ENCODE measurements at places on chromosomes 12 and 14.

- no peak for DNase-seq
These were observed 2.0 kb downstream of the AMHR2 start for GRCh38 chr12:53425515-53426150.

DNA sequence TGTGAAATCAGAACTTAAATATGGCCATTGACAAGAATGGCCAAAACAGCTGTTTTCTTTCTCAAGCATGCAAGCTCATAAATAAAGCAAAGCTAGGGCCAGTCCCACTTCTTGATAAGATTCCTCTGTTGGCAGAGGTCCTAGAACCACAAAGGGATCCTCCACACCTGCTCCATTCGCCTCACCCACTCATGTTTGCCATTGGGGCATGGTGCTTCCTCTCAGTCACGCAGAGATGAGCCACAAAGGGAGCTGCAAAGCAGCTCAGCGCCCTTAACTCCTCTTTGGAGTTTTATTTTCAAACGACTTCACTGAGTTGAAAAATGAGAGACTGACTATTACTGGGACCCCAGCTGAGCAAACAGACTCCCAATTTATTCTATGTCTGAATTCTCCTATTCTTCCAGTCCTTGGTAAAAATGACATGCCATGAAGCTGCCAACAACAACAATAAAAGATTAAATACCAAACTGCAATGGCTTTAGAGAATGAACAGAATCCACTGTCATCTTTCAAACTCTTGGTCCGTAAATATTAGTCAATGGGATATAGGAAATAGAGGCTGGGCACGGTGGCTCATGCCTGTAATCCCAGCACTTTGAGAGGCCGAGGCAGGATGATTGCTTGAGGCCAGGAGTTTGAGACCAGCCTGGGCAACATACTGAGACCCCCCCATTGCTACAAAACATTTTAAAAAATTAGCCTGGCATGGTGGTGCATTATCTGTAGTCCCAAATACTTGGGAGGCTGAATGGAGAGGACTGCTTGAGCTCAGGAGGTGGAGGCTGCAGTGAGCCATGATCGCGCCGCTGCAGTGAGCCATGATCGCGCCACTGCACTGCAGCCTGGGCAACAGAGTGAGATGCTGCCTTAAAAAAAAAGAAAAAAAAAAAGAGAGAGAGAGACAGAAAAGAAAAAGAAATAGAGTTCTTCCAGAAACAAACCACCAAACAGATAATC is 16.4 kb downstream of the MANSC1 start:
- DNase-seq: no peak

DNA sequence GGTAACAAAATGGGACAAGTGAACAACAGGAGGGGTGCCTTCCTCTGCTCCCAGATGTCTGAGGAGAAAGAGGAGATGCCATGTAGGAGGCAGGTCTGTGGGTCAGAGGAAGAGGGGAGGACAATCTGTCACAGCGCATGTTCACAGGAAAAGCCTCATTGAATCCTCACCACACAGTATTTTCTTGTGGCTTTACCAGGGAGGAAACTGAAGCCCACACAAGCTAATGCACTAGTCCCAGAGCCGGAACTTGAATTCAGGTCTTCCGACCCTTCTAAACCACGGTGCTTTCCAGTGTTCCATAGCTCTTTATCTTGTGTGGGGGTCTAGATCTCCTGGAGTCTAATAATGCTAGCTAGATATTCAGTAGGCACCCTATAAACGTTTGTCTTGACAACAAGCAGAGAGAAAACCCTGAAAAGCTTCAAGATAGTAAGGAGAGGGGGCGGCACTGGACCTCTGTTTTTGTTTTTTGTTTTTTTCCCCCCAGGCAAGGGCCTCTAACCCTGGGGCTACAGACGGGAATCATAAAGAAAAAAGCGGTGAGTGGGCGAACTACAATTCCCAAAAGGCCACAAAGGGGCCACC is 371 bp upstream of the SHMT2 start:
- no peak for DNase-seq

GRCh38 chr12:79659961-79660431 is 30.8 kb downstream of the PAWR start:
- DNase-seq: no peak

- no peak for DNase-seq
These were observed 160.4 kb downstream of the NTF3 start for GRCh38 chr12:5592310-5592709.

DNA sequence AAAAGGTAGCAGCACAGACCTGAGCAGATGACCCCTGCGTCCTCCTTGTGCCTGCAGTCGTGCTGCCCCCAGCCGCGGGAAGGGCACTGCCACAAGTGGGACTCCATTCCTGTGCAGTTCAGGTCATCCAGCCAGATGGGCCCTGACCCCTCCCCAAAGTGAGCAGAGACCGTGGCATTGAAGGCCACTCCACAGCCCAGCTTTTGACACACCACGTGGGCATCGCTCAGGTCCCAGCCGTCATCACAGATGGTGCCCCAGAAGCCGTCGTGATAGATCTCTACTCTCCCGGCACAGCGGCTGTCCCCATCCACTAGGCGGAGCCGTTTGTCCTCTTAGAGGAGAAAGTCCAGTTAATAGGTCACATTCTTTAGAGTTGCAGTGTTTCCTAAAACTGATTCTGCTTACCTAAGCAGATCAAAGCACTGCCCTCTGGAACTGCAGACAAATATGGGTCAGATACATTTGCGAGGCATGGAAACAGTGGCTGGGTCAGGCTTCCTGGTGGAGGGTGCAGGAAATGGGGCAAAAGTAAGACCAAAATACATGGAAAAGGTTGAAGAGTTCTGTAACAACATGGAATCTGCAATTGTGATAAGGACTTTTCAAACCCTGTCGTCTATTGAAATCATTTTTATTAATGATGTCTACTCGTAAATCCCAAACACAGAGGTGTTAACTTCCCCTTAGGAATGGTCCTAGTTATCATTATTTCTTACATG is 69.4 kb downstream of the CD163L1 start:
- peak; percentile 59 for DNase-seq

DNA sequence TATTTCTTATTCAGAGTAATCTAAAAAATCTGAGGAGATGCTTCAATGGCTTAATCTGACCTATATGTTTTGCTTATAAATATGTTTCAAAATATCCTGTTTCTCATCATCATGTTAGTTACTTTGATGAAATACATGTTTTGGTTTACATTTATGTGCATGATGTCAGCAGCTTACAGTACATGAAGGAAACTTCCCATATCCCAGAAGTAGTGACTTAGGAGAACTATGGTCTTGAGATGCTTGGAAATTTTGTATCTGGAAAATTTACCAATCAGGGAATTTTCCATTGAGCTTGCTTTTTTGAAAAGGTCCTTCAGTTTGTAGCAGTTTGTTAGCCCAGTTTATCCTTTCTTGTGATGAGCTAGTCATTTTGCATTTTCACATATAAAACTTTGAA is 73.3 kb downstream of the RASSF8 start:
- no peak for DNase-seq

DNA sequence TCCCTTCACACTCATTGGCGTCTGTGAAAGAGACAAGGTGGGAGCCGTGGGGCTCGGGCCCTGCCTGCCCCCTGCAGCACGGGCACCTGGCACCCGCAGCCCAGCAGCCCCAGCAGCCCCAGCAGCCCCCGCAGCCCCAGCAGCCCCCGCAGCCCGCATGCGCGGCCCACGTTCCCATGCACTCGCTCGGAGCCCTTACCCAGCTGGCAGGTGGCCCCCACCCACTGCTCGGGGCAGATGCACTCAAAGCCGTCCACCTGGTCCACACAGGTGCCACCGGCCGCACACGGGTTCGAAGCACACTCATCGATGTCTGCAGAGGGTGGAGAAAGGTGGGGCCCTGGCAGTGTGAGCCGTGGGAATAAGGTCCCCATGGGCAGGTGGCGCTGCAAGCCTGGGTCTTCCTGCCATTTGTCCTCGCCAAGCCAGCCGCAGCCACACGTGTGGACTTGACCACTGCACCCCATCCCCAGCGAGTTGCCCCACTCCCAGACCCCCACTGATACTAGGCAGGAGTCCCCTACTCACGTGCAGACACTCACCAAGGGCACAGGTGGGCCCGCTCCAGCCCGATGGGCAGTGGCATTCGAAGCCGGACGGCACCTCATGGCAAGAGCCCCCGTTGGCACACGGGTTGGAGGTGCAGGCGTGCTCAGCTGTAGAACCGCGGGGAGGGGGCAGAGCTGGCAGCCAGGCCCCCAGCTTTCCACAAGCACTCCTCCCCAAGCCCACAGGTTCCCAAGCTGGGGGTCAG is 17.3 kb downstream of the JAG2 start:
- peak; percentile 4 for DNase-seq

DNA sequence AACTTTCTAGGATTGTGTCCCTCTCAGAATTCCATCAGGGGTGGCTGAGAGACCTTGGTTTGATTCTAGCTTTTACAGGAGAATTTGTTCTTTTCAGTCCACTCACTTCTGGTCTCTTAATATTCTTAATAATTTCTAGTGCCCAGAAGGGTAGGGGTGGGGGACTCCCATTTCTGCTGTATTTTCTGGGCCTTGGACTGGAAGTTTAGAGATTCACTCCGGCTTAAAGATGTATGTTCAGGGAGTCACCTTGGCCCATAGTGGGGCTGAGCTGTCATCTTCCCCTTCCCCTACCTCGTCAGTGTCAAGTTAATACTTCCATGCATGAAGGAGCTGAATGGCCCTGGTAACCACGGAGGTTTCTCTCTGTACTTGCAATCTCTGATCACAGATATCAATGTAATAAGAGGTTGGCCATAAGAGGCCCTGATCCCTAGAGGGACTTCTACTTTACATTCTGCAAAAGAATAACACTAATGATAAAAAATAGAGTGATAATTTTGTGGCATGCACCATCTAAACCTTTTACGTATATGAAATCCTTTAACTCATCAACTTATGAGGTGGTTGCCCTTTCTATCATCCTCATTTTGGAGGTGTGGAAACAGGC is 6.7 kb downstream of the KRT81 start:
- DNase-seq: no peak

DNA sequence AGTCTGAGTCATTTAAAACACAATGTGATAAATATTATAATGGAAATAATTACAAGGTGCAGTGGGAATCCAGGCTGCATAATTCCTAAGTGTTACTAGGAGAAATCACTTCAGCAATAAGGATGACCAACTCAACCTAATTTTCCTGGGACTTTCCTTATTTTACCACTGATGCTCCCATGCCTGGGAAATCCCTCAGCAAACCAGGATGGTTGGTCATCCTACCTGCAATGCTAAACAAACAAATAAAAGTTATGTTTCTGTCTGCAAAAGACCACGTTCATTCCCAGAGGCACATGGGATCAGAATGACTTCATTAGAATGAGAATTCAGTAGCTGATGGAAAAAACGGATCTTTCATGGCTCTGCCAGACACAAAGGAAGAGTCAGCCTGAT is 130.8 kb upstream of the RAP1B start:
- DNase-seq: no peak

- no peak for DNase-seq
These were observed 29.7 kb downstream of the RAD9B start for GRCh38 chr12:110531741-110532333.

DNA sequence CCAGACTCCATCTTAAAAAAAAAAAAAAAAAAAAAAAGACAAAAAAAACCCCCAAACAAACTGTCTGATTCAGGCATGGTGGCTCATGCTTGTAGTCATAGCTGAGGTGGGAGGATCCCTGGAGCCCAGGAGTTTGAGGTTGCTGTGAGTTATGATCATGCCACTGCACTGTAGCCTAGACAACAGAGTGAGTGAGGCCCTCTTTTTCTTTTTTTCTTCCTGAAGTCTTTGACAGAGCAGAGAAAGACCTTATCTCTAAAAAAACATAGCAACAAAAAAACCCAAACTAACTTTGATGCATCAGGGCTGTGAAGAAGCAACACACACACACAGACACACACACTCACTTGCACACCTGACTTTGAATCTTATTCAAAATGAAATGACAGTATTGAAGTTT is 7.7 kb upstream of the AMN1 start:
- peak; percentile 82 for DNase-seq

GRCh38 chr12:82648259-82648909 is 38.3 kb upstream of the TMTC2 start:
- no peak for DNase-seq

- no peak for DNase-seq
These were observed 121.2 kb downstream of the HMGA2 start for GRCh38 chr12:65945457-65945856.

GRCh38 chr12:61701471-61701870 is 558.7 kb upstream of the USP15 start:
- DNase-seq: no peak

- DNase-seq: no peak
These were observed 189.1 kb downstream of the ZFP36L1 start for GRCh38 chr14:68603533-68604360.

DNA sequence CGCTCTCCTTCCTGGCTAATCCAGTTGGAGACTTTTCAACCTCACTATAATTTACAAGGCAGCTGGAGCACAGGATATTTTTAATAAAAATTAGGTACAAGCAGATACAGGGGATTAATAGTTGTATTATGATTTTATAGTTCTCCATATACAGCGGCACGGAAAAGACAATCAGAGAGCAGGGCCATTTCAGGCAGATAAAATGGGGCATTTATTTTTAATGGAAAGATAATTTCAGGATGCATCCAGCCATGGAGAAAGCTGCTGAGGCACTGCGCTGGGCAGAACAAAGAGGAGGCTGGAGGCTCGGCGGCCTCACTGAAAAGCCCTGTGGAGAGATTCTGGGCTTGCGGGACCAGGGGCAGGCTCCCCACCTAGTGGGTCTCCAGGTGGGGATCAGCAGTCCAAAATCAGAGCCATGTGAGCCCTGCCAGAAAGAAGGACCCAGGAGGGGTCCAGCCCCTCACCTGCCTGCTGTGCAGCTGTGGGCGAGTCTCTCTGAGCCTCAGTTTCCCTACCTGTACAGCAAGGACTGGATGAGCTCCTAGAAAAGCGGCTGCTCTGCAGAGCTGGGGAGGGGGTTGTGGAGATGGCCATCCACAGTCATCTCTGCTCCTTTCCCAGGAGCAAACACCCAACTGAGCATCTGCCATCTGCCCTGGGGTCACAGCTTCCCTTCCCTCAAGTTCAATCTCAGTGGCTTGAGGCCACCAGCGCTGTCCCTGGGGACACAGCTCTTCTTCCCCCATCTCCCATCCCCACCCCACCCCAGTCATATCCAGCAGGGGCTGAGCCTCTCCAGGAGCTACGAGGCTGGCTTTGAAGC is 23.9 kb upstream of the C14orf180 start:
- DNase-seq: no peak

Data from activated CD4-positive, alpha-beta T cell treated with anti-CD3 and anti-CD28 coated beads for 36 hours (primary cell).